Activated T-cell treated with anti-CD3 and anti-CD28 coated beads, Interleukin-2, amount 50 U/mL, for 1 hour (primary cell): ENCODE measurements at places on chromosomes 16 and 17.
A peak's percentile ranks its signal among the peaks of the same experiment; 100 is the strongest.

- peak; percentile 42 for DNase-seq
Observed at GRCh38 chr16:85316321-85316919, 204.1 kb upstream of the CIBAR2 start.

GRCh38 chr17:78266231-78266631, 34.8 kb downstream of the TMEM235 start:
- no peak for DNase-seq

GRCh38 chr17:781805-782731, at the start of the genes GLOD4 and MRM3:
Gene GLOD4, minus strand, starts transcription at chr17:782280. Its CDS starts 25 bp downstream, at chr17:782255.
Gene MRM3, plus strand, starts transcription at chr17:782353. Its CDS starts 26 bp downstream, at chr17:782379.
- DNase-seq, result peak; percentile 99

- DNase-seq, result no peak
Observed at GRCh38 chr17:30345527-30346075, 11.7 kb upstream of the TMIGD1 start.

- DNase-seq, result no peak
Observed at GRCh38 chr16:83211711-83212110, 584.9 kb downstream of the CDH13 start.

DNA sequence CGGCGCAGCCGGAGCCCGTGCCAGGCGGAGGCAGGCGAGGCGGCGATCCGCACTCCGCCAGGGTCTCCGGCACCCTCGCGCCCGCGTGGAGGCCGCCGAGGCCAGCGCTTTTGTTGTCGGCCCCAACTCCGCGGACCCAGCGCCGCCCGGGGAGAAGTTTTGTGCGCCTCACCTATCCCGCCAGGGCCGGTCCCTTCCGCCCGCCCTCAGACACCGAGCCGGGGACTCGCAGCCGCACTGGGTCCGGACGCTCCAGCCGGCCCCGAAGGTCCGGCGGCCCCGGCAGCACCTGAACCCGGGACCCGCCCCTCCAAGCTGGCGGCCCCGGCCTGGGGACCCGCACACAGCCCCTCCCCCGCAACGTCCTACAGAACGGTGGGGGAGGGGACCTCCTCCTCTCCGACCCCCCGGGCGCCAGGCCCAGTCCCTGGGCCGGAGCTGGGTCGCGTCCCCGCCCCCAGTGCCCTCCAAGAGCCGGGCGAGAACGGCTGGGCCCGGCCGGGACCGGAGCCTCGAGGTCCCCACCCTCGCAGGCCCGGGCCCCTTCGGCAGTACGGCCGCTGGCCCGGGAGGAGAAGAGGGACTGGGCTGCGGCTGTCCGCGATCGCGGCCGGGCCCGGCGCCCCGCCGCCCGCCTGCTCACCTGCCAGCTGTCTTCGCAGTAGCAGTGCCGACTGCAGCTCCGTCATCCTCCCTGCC, 698 bp downstream of the UBE2G1 start:
- no peak for DNase-seq

DNA sequence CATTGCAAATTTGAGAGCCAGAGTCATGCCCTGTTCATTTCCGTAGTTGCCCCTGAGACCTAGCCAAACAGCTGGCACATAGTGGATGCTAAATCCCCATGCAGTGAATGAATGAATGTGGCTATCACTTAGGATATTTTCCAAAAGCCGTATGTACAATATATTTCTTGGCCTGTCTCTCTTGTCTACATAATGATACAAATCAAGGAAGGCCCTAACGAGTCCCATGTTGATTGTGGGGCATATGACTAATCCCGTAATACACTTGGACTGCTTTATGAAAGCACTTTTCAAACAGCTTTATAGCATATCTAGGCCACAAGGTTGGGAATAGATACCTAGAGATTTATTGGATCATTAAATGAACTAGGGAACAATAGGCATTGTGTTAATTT, 478.0 kb downstream of the SLC39A11 start:
- no peak for DNase-seq

DNA sequence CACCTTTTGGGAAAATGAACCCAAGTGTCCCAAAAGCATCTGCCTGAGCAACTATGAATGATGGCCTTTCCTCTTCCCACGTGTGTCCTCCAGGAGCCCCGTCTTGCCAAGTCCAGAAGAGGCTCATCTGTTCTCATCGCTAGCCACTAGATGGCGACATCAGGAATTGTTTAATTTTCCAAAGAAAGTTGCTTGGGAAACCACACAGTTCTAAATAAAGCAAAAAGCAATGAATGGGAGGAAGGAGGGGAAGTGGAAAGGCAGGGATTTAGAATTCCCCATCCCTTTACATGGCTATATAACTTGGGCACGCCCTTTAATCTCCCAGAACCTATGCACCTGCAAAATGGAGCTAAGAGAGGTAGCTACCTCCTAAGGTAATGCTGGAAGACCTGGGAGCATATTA, 9.0 kb upstream of the CDH5 start:
- DNase-seq, result no peak

GRCh38 chr17:9268546-9268945, 247.2 kb downstream of the NTN1 start:
- DNase-seq, result no peak

DNA sequence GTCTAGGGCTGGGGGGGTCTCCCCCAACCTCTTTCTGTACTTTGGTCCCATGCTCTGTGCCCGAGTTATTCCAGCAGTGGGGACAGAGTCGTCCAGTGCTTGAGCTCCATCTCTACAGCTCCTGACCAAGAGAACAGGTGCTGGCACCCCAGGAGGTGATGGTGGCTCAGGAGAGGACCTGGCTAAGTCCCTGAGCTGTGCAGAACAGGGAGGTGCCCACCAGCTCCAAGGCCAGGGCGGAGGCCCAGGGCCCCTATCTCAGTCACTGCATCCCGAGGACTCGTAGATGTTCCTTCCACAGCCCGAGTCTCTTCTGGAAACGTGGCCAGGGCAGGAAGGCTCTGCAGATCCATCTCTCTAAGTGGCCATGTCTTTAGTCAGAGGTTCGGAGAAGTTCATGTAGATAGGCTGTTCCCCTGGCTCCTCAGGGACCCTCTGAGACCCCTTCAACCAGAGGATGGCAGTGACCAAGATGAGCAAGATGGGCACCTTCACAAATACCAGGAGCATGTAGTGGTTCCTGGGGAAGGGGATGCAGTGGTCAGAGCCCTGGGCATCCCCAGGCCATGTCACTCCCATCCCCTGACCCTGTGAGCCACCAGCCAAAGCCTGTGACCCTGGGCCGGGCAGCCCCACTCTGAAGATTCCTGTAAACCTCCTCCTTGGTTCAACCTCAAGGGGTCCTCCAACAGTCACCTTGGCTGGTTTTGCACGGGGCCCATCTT, 8.7 kb downstream of the CD300LB start:
- no peak for DNase-seq

- peak; percentile 89 for DNase-seq
Observed at GRCh38 chr16:29900102-29900887, at the start of gene ASPHD1. Gene ASPHD1, plus strand, starts transcription at chr16:29900488. Its CDS starts 484 bp downstream, at chr16:29900972.

GRCh38 chr17:45413498-45413923, 19.2 kb downstream of the ARHGAP27 start:
- DNase-seq, result no peak

DNA sequence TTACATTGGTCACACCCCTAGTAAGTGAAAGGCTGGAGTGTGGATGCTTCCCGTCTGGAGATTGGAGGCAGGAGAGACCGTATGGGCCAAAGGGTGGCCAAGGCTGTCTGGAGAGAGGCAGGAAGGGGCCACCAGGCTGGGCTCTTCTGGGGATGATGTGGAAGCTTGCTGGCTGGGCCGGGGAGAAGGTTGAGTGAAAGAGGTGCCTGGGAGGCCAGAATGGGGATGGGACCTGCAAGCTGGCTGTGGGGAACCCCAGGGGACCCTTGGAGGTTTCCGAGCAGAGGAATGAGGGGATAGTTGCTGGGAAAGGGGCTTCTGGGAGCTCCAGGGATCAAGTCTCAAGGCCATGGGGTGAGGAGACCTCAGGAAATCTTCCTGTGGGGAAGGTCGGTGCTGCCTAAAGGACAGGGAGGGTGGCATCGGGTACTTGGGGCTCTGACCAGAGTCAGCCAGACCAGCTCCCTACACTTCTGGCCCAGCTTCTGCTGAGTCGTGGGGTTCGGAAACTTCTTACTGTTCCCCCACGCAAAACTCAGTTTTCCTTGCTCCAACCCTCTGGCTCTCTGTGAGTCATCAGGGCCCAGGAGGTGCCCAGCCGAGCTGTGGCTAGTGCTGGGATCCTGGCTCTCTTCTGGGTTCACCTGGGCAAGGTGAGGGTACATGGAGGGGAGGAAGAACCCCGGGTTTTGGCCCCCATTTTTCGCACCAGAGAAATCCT, 3.1 kb downstream of the MRC2 start:
- no peak for DNase-seq

DNA sequence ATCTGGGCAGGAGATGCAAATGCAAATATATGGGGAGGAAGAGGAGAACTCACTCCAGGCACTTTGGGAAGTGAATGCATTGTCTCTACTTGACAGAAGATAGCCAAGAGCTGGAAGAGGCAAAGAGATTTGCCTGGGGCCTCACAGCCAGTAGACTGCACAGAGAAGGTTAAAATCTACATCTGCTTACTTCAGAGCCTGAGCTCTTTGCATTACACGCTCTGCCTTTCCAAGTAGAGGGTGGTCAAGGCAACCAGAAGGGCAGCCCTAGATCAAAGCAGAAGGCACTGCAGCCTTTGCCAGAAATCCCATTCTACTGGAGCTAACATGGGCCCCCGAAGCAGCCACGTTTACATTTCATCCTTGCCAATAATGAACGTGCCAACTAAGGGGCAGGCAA, 407.2 kb upstream of the CCL2 start:
- DNase-seq, result no peak

DNA sequence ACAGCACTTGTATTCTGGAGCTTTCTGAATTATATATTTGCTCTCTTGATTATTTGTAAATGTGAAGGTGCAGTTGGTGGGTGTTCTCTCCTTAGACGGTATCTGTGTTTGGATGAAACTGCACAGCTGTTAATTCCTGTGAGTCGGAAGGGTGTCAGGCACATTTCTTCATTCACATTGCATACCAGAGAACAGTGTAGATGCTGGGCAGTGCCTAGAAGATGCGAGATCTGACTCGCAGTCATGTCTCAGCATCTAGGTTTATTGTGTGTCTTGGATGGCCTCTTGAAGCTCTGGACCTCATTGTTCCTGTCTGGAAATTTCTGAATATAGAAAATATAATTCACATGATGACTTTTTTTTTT, 61.2 kb downstream of the CLEC16A start:
- DNase-seq, result no peak
